Upper lobe of right lung (tissue), 1 donor: ENCODE measurements at places on chromosomes 4 and X. TPM values are rescaled to one million over a fixed set of nuclear protein-coding genes. Genes with fewer than 3 reads are reported as not detected.

GRCh38 chrX:19836337-19836736 lies 51.1 kb downstream of the SH3KBP1 start:
- no peaks in the 10 kb centered on the region for H3K36me3 ChIP-seq
- no peak overlapping the region for H3K27ac ChIP-seq
- H3K4me1 ChIP-seq, result no peaks in the 10 kb centered on the region
- DNase-seq, result no peak
- no peak overlapping the region for H3K4me3 ChIP-seq
- H3K27me3 ChIP-seq, result no peaks in the 10 kb centered on the region

DNA sequence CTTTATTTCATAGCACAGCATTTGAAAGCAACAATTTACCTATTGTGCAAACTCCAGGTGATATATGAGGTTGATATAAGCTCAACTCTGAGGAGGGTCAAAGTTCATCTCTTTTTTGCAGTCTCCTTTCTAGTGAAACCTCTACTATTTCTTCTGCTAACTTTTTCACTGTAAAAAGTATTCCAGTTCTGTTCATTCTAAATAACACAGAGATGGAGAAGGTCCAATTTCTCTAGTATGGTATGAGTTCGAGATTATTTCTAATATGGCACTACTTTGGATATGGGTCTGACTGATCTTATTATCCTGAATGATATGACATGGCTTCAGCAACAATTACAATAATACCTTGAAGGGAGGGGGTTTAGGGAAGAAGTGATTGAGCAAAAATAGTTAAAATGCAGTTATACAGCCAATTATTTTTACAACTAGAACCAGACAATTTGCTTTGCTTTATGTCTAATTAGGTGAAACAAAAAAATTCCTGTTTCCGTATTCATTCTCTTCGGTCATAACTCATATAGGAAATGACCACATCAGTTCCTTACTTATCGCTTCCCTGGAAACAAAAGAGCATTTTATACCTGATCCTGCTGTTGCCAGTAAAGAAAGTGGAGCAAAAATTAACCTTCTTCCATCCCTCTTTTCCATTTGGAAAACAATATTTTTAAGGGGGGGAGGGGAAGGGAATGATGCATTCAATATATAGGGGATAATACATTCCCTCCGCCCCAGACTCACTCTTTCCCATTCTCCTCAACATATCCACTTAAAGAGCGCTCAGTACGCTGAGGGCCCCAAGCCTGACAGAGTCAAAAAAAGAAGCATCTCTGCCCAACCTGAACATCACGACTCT lies 1.0 kb downstream of the TBC1D9 start:
- peak overlapping the region; percentile 79 for H3K4me3 ChIP-seq
- no peaks in the 10 kb centered on the region for H3K36me3 ChIP-seq
- H3K27ac ChIP-seq, result peak overlapping the region; percentile 99
- H3K27me3 ChIP-seq, result no peaks in the 10 kb centered on the region
- H3K4me1 ChIP-seq, result peaks cover 3% of the 10 kb centered on the region
- DNase-seq, result no peak

GRCh38 chr4:75584067-75584466 lies 28.2 kb downstream of the ODAPH start:
- H3K27me3 ChIP-seq, result no peaks in the 10 kb centered on the region
- no peaks in the 10 kb centered on the region for H3K36me3 ChIP-seq
- H3K4me1 ChIP-seq, result no peaks in the 10 kb centered on the region
- DNase-seq, result no peak

DNA sequence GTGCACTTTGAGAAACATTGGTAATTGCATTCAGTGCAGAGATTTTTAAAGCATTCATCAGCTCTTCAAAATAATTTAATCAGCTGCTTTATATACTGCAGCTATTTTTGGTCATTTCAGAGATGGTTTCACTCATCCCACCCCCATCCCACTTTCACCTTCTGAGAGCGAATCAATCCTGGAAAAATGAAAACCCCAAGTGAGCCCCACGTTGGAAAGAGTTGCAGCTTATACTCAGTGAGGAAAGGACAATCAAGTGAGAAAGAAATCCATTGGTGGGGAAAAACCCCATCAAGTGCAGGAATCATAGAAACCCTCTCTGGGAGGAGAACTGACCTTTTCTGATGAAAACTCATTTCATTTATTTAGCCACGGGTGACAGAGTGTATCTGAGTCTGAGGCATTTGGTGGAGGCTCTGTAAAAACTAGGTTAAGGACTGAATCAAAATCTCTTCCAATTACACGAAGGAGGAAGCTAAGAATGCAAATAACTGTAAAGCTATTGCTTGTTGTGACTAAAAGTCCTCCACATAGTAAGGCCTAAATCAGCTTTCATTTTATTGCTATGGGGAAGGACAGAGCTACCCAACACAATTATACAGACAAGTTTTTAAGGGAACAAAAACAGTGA lies 240.4 kb upstream of the PGRMC2 start:
- DNase-seq, result no peak
- no peak overlapping the region for H3K27ac ChIP-seq
- no peak overlapping the region for H3K4me3 ChIP-seq
- no peaks in the 10 kb centered on the region for H3K27me3 ChIP-seq
- H3K4me1 ChIP-seq, result peaks cover 15% of the 10 kb centered on the region

- H3K27ac ChIP-seq, result no peak overlapping the region
- no peaks in the 10 kb centered on the region for H3K27me3 ChIP-seq
- no peaks in the 10 kb centered on the region for H3K36me3 ChIP-seq
- H3K4me3 ChIP-seq, result no peak overlapping the region
Observed at GRCh38 chr4:123528501-123529277, 132.1 kb downstream of the SPRY1 start.

DNA sequence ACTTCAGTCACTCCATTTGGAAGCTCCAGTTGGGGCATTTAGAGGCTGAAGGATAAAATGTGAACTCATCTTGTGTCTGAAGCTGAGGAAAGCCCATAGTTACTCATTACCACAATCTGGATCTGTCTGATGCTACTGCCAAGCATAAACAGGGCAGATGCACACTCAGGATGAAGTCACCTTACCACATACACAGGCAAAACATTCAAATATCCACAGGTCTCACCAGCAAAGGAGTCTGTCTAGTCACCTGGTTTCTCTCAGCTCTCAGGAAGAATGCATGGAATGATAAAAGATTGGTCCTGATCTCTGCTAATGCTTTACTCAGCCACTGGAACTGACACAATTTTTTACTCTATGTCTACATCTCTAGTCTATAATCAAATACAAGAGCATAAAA lies 13.0 kb upstream of the ODAPH start:
- H3K36me3 ChIP-seq, result peaks cover 12% of the 10 kb centered on the region
- DNase-seq, result no peak
- no peaks in the 10 kb centered on the region for H3K27me3 ChIP-seq
- H3K4me1 ChIP-seq, result no peaks in the 10 kb centered on the region
- no peak overlapping the region for H3K27ac ChIP-seq

GRCh38 chr4:154604696-154605200 lies 7.7 kb downstream of the FGG start:
- no peak overlapping the region for H3K27ac ChIP-seq
- H3K4me3 ChIP-seq, result no peak overlapping the region
- H3K27me3 ChIP-seq, result no peaks in the 10 kb centered on the region
- no peak for DNase-seq
- no peaks in the 10 kb centered on the region for H3K36me3 ChIP-seq
- no peaks in the 10 kb centered on the region for H3K4me1 ChIP-seq

- no peaks in the 10 kb centered on the region for H3K36me3 ChIP-seq
- H3K27ac ChIP-seq, result no peak overlapping the region
- no peak for DNase-seq
- H3K4me3 ChIP-seq, result no peak overlapping the region
- no peaks in the 10 kb centered on the region for H3K27me3 ChIP-seq
- peaks cover 10% of the 10 kb centered on the region for H3K4me1 ChIP-seq
Observed at GRCh38 chr4:85823295-85823694, 348.3 kb downstream of the ARHGAP24 start.

GRCh38 chr4:15428611-15429010 lies 778 bp downstream of the C1QTNF7 start:
- peaks cover 4% of the 10 kb centered on the region for H3K4me1 ChIP-seq
- no peaks in the 10 kb centered on the region for H3K36me3 ChIP-seq

DNA sequence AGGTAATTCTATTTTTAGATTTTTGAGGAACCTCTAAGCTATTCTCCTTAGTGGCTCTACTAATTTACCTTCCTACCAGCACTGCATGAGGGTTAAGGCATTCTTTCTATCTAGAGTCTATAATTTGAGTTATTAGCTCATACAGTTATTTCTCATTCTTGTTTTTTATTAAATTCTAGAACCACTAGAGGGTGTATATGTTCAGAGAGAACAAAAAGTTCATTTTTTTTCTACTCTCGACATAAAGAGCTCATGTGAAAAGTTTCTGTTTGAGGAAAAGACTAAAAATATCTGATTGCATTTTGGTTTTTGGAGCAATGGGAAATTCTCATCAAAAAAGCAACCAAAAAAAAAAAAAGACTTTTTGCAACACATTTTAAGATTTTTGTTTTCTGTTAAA lies 57.0 kb upstream of the LRAT start:
- no peak overlapping the region for H3K27ac ChIP-seq
- no peaks in the 10 kb centered on the region for H3K36me3 ChIP-seq
- H3K4me3 ChIP-seq, result no peak overlapping the region
- DNase-seq, result no peak

DNA sequence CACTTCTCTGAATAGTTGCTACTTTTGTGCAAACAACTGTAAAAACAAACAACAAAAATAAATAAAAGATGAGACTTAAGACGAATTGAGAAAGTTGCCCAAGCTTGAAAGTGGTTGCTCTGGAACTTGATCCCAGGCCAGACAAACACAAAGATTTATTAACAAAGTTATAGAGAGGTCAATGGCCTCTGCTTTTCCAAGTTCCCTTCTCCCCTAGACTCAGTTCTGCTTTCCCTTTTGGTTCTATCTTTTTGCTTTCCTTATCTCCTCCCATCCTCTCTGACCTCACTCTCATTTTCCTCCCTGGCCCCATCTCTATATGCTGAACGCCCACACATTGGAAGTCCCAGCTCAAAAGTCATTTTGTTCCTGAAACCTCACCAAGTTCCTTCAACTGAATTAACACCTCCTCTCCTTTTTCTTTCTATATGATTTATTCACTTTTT lies 82.7 kb downstream of the MXRA5 start:
- no peaks in the 10 kb centered on the region for H3K27me3 ChIP-seq
- H3K4me3 ChIP-seq, result no peak overlapping the region

DNA sequence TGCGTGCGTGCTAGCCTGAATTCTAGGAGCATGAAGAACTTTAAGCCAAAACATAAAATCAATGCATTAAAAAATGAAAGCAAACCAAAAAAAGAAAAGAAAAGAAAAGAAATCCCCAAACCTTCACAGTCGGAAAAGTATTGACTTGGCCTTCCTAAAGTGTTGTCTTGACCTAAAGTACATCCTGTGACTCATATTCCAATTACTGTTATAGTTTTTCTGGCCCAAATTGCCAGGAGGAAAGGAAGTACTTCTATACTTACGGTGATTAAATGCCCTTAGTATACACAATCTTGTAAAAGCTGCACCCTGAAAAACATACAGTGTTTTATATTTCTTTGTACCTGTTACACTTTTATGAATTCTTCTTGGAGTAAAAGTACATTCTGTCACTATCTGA lies 512.8 kb downstream of the ANKRD50 start:
- H3K4me3 ChIP-seq, result no peak overlapping the region

GRCh38 chr4:105386012-105386411 lies 87.8 kb downstream of the PPA2 start:
- H3K4me1 ChIP-seq, result no peaks in the 10 kb centered on the region
- no peak for DNase-seq
- no peak overlapping the region for H3K27ac ChIP-seq
- H3K27me3 ChIP-seq, result no peaks in the 10 kb centered on the region

DNA sequence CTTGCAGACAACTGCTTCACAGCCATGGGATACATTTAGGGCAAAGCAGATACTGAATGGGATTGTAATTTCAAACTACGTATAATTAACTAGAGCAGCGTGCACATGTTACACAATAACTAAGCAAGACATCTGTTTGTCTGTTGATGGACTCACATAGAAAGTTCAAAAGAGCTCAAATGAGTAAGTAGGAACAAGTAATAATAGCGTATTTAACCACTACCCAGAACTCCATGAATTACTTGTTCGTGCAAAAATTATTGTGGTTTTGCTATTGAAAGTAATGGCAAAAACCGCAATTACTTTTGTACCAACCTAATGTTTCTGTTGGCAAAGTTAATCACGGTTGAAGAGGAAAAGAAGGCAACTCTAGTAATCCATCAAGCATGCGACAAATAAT lies 825.4 kb downstream of the PCDH18 start:
- H3K36me3 ChIP-seq, result no peaks in the 10 kb centered on the region
- no peaks in the 10 kb centered on the region for H3K27me3 ChIP-seq
- no peaks in the 10 kb centered on the region for H3K4me1 ChIP-seq
- no peak overlapping the region for H3K27ac ChIP-seq

- DNase-seq, result peak; percentile 62
- H3K27me3 ChIP-seq, result no peaks in the 10 kb centered on the region
- H3K4me1 ChIP-seq, result no peaks in the 10 kb centered on the region
Observed at GRCh38 chrX:40058719-40059118, 39.0 kb downstream of the BCOR start.

GRCh38 chr4:163816494-163816893 lies 322.0 kb downstream of the TMA16 start:
- H3K27ac ChIP-seq, result no peak overlapping the region
- H3K36me3 ChIP-seq, result no peaks in the 10 kb centered on the region
- no peaks in the 10 kb centered on the region for H3K4me1 ChIP-seq
- no peak for DNase-seq
- H3K4me3 ChIP-seq, result no peak overlapping the region
- no peaks in the 10 kb centered on the region for H3K27me3 ChIP-seq

- H3K4me3 ChIP-seq, result no peak overlapping the region
- no peaks in the 10 kb centered on the region for H3K36me3 ChIP-seq
- H3K27me3 ChIP-seq, result no peaks in the 10 kb centered on the region
- no peak for DNase-seq
- H3K4me1 ChIP-seq, result no peaks in the 10 kb centered on the region
Observed at GRCh38 chr4:123564758-123565346, 168.3 kb downstream of the SPRY1 start.

DNA sequence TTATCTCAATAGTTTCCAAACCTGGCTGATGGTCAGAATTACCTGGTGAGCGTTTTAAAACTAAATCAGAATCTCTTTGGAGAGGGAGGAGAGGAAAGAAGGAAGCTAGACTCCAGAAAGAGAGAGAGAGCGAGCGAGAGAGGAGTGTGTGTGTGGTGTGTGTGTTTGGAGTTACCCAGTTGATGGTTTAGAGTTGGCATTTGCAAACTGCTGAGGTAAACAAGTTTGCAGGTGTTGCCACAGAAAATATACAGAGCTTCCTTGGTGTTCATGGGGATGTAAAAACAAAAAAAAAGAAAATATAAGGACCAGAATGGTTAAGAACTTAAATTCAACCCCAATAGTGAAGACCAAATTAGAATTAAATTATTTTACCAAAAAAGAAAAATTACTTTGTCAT lies 26.4 kb upstream of the LAP3 start:
- no peak for DNase-seq
- H3K27ac ChIP-seq, result no peak overlapping the region
- no peaks in the 10 kb centered on the region for H3K36me3 ChIP-seq
- no peak overlapping the region for H3K4me3 ChIP-seq
- no peaks in the 10 kb centered on the region for H3K4me1 ChIP-seq
- no peaks in the 10 kb centered on the region for H3K27me3 ChIP-seq

The SPACA5 gene
- not detected for total RNA-seq

The CT55 gene
- not detected for total RNA-seq

The CSAG3 gene
- not detected for total RNA-seq

The MAGEA2 gene
- not detected for total RNA-seq
